Progenitor cell of endocrine pancreas (in vitro differentiated cells): ENCODE measurements at places on chromosomes 2 and 18. TPM values are rescaled to one million over a fixed set of nuclear protein-coding genes. Genes with fewer than 3 reads are reported as not detected.

GRCh38 chr2:120859128-120859527, 123.5 kb downstream of the GLI2 start:
- H3K36me3 ChIP-seq, result no peaks in the 10 kb centered on the region
- no peak for DNase-seq
- no peak overlapping the region for H3K27ac ChIP-seq
- peaks cover 7% of the 10 kb centered on the region for H3K4me1 ChIP-seq
- H3K27me3 ChIP-seq, result peaks cover 75% of the 10 kb centered on the region

- no peaks in the 10 kb centered on the region for H3K27me3 ChIP-seq
- DNase-seq, result no peak
- peaks cover 7% of the 10 kb centered on the region for H3K36me3 ChIP-seq
- no peak overlapping the region for H3K4me3 ChIP-seq
- no peak overlapping the region for H3K27ac ChIP-seq
These were observed 40.5 kb downstream of the OXER1 start for GRCh38 chr2:42723465-42723864.

DNA sequence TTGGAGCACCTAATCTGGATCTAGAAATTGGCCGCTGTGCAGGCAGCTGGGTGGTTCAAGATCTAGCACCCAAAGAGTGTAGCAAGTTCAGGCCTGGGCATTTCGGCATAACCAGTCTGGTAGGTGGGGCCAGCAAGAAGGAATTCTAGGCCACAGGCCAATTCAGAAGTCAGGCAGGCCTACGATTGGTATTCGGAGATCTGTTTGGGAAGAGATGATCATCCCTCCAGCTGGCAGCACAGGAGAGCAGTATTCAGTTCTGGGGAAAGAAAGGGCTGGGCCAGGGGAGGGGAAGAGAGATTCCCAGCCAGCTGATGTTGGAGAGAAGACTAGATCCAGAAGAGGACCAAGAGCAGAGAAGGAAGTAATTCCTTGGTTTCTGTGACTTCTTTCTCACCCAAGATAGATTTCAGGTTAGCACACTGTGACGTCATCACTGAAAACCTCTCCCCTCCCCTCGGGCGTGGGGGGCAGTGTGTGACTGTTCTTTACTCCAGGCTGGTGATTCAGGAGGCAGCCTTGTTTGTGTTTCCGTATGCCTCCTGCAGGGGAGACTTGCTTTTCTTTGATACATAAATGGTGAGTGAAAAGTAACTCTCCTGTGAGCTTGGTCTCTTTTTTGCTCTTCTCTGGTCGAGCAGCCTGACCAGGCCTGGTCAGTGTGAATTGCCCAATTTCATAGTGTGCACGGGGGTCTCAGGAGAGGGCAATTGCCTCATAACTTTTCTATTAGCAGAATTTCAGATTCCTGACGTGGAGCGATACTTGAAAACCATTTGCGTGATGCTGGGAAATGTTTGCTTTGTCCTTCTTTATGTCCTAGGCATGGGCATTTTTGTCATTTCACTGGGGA, 61.1 kb downstream of the MEIS1 start:
- no peak for DNase-seq
- H3K4me1 ChIP-seq, result peaks cover 74% of the 10 kb centered on the region
- H3K36me3 ChIP-seq, result peaks cover 44% of the 10 kb centered on the region

GRCh38 chr18:80246445-80247392, 595 bp downstream of the PARD6G start:
- H3K27ac ChIP-seq, result no peak overlapping the region
- peak; percentile 57 for DNase-seq
- H3K27me3 ChIP-seq, result peaks cover 24% of the 10 kb centered on the region
- H3K36me3 ChIP-seq, result no peaks in the 10 kb centered on the region
- no peaks in the 10 kb centered on the region for H3K4me1 ChIP-seq
- peak overlapping the region; percentile 84 for H3K4me3 ChIP-seq

The SOX11 gene
- 146 and 154 TPM in 2 replicates for total RNA-seq

DNA sequence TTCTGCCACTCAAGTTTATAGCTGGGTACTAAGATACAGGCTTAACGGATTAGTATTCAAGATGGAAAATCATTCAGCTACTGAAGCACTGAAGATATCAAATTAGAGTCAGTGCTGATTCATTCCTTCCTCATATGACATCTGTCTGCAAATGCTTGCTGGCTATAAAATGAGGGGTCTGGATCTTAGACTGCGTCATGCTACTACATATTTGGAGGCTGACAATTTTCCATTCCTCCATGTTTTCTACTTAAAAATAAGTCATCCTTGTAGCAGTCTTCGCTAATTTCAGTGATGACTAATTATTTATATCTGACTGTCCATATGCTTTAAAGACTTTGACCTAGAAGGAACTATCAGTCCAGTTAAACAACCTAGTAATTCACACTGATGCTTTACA, 233.4 kb downstream of the RIT2 start:
- no peak overlapping the region for H3K4me3 ChIP-seq
- no peaks in the 10 kb centered on the region for H3K36me3 ChIP-seq
- no peaks in the 10 kb centered on the region for H3K27me3 ChIP-seq
- no peaks in the 10 kb centered on the region for H3K4me1 ChIP-seq
- no peak for DNase-seq
- no peak overlapping the region for H3K27ac ChIP-seq

DNA sequence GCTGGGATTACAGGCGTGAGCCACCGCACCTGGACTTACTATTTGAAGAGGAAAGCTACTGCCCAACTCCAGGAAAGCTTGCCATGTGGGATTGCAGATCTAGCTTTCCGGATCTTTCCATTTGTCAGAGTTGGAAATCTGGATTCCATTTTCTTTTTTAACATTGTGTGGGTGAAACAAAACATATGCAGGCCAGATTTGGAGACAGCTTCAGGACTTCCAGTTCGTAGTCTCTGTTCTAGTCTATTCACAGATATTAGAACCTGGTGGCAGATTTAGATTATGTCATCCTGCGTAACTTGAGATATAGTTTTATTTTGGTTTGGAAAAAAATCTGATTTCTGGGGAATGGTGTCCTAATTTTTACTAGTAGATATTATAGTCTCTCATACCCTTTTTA, 70.5 kb downstream of the ZNF236 start:
- H3K27me3 ChIP-seq, result no peaks in the 10 kb centered on the region
- no peak overlapping the region for H3K4me3 ChIP-seq
- H3K36me3 ChIP-seq, result peaks cover 46% of the 10 kb centered on the region
- no peaks in the 10 kb centered on the region for H3K4me1 ChIP-seq
- no peak overlapping the region for H3K27ac ChIP-seq
- DNase-seq, result no peak

GRCh38 chr2:165528691-165529090, 59.2 kb downstream of the CSRNP3 start:
- no peak overlapping the region for H3K4me3 ChIP-seq
- H3K36me3 ChIP-seq, result peaks cover 7% of the 10 kb centered on the region
- no peaks in the 10 kb centered on the region for H3K4me1 ChIP-seq
- H3K27me3 ChIP-seq, result no peaks in the 10 kb centered on the region

DNA sequence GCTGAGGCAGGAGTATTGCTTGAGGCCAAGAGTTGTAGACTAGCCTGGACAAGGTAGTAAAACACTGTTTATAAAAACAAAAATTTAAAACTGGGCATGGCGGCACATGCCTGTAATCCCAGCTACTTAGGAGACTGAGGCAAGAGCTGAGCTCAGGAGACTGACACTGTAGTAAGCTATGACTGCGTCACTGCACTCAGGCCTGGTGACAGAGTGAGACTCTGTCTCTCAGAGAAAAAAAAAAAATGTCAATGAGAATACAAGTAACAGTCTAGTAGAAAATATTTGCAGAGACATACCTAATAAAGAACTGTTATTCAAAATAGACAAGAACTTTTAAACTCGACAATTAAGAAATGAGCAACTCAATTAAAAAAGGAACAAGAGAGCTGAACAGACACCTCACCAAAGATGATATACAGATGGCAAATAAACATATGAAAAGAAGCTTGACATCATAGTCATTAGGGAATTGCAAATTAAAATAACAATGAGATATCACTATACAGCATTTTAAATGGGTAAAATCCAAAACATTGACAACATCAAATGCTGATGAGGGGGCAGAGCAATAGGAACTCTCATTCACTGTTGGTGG, 624.3 kb upstream of the ZEB2 start:
- no peaks in the 10 kb centered on the region for H3K27me3 ChIP-seq
- no peak overlapping the region for H3K27ac ChIP-seq
- no peaks in the 10 kb centered on the region for H3K4me1 ChIP-seq

DNA sequence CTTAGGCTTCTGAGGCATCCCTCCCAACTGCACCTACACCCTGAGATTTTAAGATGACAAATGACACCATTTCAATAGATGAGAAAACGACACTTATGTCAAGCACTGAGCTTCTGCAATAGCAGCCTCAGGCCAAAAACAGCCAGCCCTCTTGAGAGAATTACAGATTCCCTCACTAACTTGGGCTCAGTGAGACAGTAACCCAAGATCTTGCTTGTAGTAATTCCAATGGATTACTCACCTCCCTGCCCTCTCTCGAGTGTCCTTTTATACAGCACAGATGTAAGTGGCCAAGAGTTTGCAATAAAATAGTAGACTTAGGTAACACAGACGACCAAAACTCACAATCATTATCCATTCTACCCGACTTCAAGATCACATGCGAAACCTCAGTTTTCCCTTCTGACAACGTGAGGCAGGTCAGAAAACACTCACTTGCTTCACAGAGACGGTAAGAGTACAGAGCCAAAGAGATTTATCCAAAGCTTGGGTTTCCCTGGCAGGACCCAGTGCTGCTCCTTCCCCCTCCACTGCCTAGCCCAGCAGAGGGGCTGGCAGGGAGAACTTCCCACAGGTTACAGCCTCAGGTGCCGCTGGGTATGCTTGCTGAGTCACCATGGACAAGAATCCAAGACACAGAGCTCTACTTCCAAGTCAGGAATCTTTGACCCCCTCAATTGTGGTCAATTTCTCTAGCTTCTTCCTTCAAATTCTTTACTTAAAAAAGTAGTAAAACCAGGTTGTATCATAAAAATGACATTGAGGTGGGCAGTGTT, 181.4 kb downstream of the MYO5B start:
- H3K27me3 ChIP-seq, result no peaks in the 10 kb centered on the region
- no peaks in the 10 kb centered on the region for H3K36me3 ChIP-seq

- no peak for DNase-seq
- no peak overlapping the region for H3K4me3 ChIP-seq
- no peaks in the 10 kb centered on the region for H3K27me3 ChIP-seq
These were observed 10.7 kb downstream of the CCT4 start for GRCh38 chr2:61877571-61878245.

The RGPD3 gene
- total RNA-seq, result 0.07 and 0.38 TPM in 2 replicates

GRCh38 chr2:173770947-173771678, 194.1 kb downstream of the SP3 start:
- no peak for DNase-seq
- peaks cover 4% of the 10 kb centered on the region for H3K27me3 ChIP-seq
- no peak overlapping the region for H3K27ac ChIP-seq
- no peaks in the 10 kb centered on the region for H3K4me1 ChIP-seq
- H3K4me3 ChIP-seq, result no peak overlapping the region

- H3K27ac ChIP-seq, result no peak overlapping the region
- H3K27me3 ChIP-seq, result no peaks in the 10 kb centered on the region
- no peaks in the 10 kb centered on the region for H3K36me3 ChIP-seq
- DNase-seq, result no peak
- peaks cover 2% of the 10 kb centered on the region for H3K4me1 ChIP-seq
These were observed 279.6 kb downstream of the ZNF804A start for GRCh38 chr2:184877909-184878308.

DNA sequence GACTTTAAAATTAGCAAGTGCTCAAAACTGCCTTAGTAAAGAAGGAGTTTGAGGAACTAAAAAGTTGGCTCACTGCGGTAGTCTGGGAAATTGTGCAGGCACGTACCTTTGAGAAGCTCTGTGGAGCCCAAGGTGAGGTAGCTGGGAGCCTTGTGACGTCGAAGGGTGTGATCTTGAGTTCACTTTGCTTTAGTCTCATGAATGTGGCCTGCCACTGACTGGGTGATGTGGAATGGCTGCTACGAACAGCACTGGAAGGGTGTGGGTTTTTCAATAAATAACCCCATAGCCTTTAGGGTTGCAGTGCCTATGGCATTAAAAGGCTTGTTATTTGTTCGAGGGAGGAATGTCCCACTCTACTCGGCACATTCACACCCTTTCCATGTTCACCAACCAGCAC, 312.3 kb downstream of the PRKCE start:
- DNase-seq, result no peak
- H3K27me3 ChIP-seq, result peaks cover 3% of the 10 kb centered on the region
- no peak overlapping the region for H3K27ac ChIP-seq
- H3K36me3 ChIP-seq, result no peaks in the 10 kb centered on the region
- H3K4me1 ChIP-seq, result peaks cover 13% of the 10 kb centered on the region

GRCh38 chr18:61136711-61137251, 196.4 kb upstream of the CDH20 start:
- no peak for DNase-seq
- H3K27me3 ChIP-seq, result no peaks in the 10 kb centered on the region
- no peaks in the 10 kb centered on the region for H3K36me3 ChIP-seq
- no peak overlapping the region for H3K4me3 ChIP-seq
- no peak overlapping the region for H3K27ac ChIP-seq
- no peaks in the 10 kb centered on the region for H3K4me1 ChIP-seq

GRCh38 chr18:49048396-49049020, 97.7 kb upstream of the SMAD7 start:
- no peak overlapping the region for H3K4me3 ChIP-seq
- H3K27ac ChIP-seq, result no peak overlapping the region
- no peaks in the 10 kb centered on the region for H3K27me3 ChIP-seq
- no peak for DNase-seq
- H3K4me1 ChIP-seq, result peaks cover 2% of the 10 kb centered on the region

DNA sequence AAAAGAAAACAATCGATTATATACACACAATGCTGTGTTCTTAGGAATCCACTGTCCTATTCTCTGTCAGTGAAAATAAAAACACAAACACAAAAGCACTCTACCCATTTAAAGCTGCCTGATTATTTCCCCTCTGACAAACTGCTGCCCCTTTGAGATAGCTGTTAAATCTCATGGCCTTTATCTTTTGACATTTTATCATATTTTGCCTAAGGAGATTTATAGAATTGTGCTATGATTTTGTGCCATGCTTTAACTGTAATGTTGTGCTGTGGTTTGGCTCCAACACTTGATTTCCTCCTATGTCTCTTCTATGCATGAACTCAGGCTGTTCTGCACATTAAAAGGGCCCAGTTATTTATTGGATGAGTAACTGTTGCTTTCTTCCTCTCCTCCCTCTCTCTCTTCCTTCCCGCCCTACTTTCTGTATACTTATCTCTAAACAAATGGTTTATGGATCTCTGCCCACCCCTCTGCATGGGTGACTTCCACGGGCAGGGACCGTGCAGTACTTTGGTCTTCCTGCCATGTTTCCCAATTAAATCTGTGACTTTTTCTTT, 1096.6 kb downstream of the TSN start:
- peaks cover 3% of the 10 kb centered on the region for H3K4me1 ChIP-seq
- H3K4me3 ChIP-seq, result no peak overlapping the region
- H3K27me3 ChIP-seq, result peaks cover 3% of the 10 kb centered on the region

GRCh38 chr2:197116306-197116879, 189.9 kb upstream of the PGAP1 start:
- H3K27ac ChIP-seq, result no peak overlapping the region
- H3K27me3 ChIP-seq, result no peaks in the 10 kb centered on the region
- no peaks in the 10 kb centered on the region for H3K36me3 ChIP-seq
- no peak overlapping the region for H3K4me3 ChIP-seq

The UPP2 gene
- total RNA-seq, result not detected in 2 replicates
